ENCODE measurements at places on chromosomes 4 and X. TPM values are rescaled to one million over a fixed set of nuclear protein-coding genes. Genes with fewer than 3 reads are reported as not detected.

DNA sequence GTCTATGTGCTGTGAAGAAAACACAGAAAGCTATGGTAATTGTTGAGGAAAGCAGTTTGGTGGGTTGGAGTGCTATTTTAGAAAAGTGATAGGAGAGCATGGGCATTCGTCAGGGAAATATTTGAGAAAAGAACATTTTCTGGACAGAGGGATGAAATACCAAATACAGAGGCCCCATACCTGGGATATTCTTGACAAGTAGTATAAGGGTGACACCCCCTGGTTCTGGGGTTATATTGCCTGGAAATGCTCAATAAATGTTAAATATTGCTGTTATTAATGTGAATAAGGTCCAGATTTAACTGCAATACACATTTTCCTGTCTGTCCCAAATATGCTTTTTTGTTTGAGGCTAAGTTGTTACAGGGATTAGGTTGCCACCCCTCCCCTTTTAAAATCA lies 42.9 kb downstream of the WWC2 start:
- DNase-seq, result no peak

DNA sequence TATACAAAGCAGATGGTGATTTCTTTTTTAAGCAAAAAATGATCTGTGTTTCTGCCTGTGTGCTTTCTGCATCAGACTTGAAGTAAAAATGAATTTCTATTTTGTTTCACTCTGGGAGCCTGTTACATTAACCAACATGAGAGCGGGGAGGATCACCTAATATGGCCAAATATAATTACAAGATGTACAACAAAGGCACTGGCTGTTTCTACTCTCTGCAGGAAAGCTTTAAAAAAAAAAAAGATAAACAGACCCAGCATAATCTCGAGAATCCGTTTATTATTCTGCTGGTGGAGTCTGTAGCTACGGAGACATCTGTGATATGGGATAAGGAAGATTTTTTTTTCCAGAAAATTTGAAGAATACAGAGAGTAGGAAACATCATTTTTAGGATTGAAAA lies 103.6 kb downstream of the COMMD8 start:
- no peak for DNase-seq

Gene PDGFRA
- not detected for total RNA-seq

Gene AR
- not detected for total RNA-seq
